ENCODE measurements at places on chromosomes 7 and 10.

DNA sequence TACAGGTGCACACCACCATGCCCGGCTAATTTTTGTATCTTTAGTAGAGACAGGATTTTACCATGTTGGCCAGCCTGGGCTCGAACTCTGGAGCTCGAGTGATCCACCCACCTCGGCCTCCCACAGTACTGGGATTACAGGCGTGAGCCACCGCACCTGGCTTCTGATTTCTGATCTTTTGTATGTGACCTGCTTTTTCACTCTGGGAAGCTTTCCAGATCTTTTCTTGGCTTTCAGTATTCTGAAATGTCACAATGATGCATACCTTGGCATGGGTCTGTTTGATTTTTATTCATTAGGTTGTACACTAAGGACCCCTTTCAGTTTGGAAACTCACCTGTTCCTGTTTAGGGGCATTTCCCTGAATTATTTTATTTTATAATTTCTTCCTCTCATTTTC is 41.6 kb downstream of the PROSER2 start:
- no peak for DNase-seq

DNA sequence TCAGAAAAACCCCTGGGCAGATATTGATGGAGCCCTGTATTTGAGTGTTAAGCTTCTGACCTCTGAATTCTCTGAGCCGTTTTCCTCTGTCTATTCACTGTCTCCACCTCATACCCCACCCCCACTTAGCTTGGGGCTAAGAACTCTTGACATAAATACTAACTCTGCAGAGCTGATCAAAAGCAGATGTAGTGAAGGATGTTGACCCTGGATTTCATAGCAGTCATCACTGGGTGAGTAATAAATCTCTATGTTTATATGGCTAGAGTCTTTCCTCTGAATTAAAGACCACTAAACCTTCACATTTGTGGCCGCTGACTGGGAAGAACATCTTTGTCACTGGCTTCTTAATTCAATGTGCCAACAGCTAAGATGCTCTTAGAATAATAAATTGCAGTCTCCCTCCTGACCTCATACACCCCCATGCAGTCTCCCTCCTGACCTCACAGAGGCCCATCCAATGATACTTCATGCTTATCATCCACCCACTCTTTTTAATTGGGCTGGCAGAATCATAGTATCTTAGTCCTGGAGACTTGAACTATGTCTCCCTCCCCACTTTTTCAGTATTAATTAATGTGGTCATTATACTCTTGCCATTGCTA is 78.0 kb upstream of the MACROH2A2 start:
- peak; percentile 61 for DNase-seq

DNA sequence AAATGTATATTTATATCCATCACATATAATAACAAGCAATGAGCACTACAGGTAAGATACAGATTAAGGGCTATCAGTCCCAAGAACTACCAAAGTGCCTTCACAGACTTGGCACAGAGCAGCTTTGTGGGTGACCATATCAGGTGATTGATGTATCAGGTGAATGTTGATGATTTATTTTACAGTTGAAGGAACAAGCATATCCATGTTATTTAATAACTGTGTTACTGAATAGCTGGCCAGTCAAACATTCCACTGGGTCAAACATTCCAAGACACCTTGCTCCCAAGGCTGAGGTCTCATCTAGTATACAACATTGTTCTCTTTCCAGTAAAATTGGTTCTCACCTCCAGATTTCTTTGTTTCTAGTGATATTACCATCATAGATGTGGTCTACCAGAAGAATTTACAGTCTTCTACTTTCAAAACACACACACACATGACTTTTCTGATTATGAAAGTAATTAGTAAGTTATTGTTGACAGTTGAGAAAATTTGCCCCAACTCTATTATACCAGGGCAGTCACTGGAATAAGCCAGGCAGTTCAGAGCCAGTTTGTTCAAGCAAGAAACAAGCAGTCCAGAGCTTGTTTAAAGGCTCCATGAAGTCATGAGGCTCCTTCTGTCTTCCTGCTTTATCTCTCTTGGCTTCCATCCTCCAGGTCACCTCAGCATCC is 68.2 kb downstream of the ELAPOR2 start:
- no peak for DNase-seq

GRCh38 chr10:78944723-78945312 is 123.9 kb upstream of the ZMIZ1 start:
- peak; percentile 48 for DNase-seq

DNA sequence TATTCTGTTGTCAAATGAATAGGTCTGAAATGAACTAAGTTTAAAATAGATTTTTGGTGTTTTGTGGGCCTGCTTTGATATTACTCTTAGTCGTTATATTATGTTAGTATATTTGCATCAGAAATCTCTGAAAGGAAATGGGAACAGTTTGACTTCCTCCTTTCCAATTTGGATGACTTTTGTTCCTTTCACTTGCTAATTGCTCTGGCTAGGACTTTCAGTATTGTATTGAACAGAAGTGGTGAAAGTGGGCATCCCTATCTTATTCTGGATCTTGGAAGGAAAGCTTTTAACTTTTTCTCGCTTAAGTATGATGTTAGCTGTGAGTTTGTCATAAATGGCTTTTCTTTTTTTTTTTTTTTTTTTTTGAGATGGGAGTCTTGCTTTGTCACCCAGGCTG is 273.6 kb upstream of the DKK1 start:
- DNase-seq = no peak

DNA sequence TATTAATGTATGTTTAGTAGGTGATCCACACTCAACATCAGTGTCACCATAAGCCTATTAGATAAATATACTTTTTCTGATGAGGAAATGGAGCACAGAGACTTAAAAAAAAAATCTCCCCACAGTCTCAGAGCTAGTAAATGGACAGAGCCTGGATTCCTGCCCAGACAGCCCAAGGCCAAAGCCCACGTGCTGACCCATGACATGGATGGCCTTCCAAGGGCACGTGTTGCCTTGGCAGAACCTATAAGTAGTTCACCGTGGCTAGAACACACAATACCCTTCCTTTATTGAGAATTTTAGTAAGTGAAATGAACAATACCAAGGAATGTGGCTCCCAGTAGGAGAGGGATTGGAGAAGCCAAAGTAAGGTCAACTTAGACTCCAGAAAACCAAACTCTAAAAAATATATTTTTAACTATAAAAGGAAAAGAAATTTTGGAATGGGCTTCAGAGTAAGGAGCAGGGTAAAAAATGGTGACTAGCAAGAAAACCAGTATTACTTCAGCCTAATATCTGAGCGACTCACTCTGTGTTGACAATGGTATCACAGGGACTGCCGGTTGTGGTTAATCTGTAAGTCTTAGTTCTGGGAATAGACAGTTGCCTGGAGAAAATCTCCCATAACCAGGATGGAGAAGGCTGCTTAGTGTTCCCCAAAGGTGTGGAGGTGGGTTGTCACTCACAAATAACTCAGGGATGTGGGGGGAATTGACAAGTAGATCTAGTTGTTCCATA is 223.0 kb downstream of the SORCS1 start:
- DNase-seq = no peak

- DNase-seq = peak; percentile 60
These were observed 718 bp upstream of the CTBP2 start for GRCh38 chr10:125160856-125161706.

- peak; percentile 63 for DNase-seq
These were observed 370.2 kb downstream of the PHF14 start for GRCh38 chr7:11343818-11344413.

DNA sequence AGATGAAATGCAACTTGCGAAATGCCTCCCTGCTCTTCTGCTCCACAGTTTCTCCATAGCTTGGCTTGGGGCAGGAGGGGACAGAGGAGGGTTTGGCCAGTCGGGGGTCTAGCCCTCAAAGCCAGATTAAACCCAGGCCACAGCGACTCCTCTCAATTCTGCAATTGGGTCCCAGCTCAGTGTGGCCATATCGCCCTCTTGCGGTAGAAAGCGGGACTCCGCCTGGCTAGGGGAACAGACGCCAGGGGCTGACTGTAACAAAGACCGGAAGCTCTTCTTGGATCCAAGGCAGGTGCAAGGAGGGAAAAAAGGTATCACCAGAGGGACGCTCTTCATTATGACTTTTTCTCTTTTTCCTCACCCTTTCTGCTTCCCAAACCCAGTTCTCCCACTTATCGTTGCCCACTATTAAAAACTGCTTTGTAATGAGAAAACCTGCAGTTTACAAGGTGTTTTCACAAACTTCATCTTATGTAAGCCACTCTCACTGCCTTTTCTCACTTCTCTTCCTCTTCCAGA is 36.6 kb upstream of the TNPO3 start:
- DNase-seq = no peak
